ENCODE measurements at places on chromosomes 2 and 18.

GRCh38 chr18:8969639-8970390 is 132.7 kb upstream of the NDUFV2 start:
- DNase-seq: no peak

GRCh38 chr18:25279961-25280360 is 72.0 kb downstream of the ZNF521 start:
- DNase-seq: no peak

DNA sequence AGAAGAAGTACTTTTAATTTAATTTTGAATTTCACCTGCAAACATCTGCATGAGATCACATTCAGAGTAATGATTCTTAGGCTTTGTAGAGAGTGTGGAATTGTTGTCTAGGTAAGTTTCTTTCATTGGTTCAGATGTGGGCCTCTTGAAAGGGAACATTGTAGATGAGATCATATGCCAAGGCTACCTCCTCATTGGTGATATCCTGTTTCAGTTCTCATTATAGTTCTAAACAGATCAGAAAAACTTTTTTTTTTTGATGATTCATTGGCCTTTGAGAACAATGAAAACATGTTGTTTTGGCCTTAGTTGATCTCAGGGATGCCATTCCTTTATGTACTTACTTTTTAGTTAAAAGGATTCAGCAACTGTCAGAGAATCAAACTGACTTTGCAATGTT is 44.5 kb downstream of the EML6 start:
- no peak for DNase-seq

DNA sequence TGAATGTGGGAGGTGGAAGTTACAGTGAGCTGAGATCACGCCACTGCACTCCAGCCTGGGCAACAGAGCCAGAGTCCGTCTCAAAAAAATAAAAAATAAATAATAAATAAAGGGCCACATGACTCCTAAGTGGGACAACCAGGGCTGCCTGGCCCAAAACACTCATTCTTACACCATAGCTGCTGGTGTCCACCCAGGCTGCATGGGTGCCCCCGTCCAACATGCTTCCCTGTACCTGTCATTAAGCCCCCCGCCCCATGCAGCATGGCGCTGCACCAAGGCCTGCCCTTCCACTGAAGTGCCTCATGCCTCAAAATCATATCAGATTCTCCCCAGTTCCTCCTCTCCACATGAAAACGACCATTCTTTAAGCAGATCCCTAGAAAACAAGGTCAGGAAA is 10.8 kb downstream of the GALM start:
- no peak for DNase-seq

GRCh38 chr18:39549144-39549543 is 1983.5 kb upstream of the CELF4 start:
- DNase-seq: no peak

DNA sequence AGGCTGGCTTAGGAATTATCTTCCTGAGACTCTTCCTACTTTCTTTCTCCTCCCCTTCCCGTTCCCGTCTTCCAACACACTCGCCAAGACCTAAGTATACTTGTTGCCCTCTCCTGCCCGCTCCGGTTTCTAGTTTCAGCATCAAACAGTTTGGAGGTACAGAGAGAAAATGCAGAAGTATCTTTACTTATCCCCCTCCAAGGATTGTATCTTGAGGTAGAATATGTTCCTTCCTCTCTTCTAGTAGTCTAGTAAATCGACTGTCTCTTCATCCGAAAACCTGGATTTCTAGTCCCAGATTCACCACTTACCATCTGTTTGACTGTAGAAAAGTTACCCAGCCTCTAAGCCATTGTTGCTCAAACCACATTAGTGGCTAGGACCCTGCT is 755 bp downstream of the EIF4E2 start:
- no peak for DNase-seq

DNA sequence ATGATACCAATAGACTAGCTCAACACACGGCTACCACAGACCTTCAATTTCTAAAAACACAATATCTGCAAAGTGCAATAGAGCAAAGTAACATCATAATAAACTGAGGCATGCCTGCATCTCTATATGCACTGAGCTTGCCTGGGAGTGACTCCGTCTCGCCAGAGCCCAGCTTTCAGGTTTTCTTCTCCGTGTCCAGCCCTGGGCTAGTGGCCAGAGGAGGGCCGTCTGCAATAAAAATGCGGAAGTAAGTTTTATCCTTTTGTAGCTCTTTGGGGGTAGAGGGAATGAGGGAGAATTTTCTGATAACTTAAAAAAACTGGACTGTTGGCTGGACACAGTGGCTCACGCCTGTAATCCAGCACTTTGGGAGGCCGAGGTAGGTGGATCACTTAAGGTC is 41.0 kb upstream of the GPR17 start:
- no peak for DNase-seq

Measured in activated CD8-positive, alpha-beta memory T cell treated with anti-CD3 and anti-CD28 coated beads for 24 hours (primary cell).